ENCODE measurements at places on chromosomes 13 and 19.

DNA sequence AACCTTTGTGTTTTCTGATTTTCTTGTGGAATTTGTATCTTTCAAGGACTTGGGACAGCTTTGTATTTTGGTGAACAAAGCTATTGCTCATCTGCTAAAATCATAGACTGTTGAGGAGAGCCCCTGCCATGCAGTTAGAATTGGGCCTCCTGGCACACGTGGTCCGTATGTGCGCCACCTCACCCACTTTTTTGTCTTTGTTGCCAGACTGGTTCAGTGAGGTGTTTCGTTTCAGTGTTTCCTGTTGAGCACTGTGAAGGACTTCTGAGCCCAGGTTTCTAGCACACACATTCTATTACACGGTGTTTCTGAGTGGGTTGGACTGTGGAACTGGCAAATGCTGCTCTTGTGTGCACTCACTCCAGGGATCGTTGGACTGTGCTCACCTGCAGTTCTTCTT is 37.6 kb upstream of the RNF113B start:
- no peak for DNase-seq

GRCh38 chr13:90375851-90376250 is 971.6 kb upstream of the MIR17HG start:
- no peak for DNase-seq

DNA sequence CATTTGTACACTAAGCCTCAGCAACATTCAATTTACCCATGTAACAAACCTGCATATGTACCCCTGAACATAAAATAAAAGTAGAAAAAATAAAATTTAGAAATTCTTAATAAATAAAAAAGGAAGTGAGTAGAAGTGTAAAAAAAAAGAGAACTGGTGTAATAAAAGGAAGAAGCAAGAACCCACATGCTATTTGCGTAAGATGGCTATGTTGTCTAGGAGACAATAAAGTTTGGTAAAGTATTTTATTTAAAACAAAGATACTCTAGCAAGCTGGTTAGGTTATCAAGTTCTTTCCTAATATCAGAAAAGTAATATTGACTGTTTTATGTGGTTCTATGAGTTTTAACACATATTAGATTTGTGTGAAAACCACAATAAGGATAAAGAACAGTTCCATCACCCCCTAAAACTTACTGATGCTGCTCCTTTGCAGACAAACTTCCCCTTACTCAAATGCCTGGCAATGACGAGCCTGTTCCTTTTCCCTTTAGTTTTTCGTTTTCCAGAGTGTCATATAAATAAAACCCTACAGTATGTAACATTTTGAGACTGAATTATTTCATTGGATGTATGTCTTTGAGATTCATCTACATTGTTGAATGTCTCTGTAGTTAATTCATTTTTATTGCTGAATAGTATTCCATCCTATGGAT is 98.9 kb downstream of the TNFSF13B start:
- no peak for DNase-seq

DNA sequence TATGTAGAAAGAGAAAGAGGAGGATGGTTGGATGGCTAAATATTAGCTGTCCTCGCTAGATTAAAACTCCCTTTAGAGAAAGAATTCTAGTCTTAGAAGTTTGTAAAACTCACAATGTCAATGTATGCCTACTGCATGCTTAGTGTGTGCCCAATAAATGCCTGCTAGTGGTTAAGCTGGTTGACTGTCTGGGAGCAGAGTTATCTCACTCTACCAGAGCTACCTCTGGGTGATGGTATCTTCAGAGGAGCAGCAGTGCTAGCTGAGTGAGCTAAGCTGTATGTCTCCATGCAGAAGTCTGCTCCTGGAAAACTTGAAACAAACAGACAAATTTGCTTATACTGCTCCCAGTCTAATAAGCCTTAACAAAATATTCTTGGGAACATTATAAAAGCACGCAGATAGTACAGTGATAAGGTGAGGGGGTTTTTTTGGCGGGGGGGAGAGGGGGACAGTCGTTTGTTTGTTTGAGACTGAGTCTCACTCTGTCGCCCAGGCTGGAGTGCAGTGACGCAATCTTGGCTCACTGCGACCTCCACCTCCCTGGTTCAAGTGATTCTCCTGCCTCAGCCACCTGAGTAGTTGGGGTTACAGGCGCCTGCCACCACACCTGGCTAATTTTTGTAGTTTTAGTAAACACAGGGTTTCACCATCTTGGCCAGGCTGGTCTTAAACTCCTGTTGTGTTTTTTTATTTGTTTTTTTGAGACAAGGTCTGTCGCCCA is 202.8 kb upstream of the TSC22D1 start:
- no peak for DNase-seq

GRCh38 chr13:23865906-23866305 is 23.3 kb downstream of the MIPEP start:
- no peak for DNase-seq

DNA sequence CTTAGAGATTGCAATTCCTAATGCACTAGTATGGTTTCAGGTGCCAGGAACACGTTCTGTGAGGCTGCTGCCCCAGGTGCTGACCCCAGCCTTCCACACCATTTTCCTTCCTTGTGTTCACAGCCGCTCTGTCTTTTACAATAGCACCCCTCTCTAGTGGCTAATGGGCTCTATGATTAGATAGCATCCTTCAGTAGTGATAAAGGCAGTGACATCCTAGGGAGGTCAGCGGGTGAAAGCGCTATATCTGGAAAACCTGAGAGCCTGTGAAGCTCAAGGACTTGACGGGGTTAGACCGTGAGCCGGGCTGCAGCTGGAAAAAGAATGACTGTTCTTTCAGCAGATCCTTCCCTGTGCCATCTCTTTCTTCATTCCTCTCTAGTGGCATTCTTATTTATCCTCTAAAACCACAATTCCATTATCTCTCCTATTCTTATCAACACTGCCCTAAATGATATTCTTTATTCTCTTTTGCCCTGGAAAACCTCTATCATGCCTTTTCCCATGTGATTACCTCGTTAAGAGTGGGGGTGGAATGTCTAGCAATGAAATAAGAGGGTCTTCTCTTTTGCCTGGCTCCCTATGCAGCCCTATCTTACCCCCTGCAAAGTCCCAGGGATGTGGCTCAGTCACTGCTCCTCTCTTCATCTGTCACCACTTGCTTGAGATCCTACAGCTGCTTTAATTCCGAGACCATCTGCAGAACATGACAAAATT is 21.8 kb downstream of the ALOX5AP start:
- no peak for DNase-seq

All from stimulated activated CD4-positive, alpha-beta T cell treated with anti-CD3 and anti-CD28 coated beads, TNF-alpha, amount 100 ng/mL, for 24 hours (primary cell).